ENCODE measurements at places on chromosomes 1 and 21. TPM values are rescaled to one million over a fixed set of nuclear protein-coding genes. Genes with fewer than 3 reads are reported as not detected.

AGMAT gene
- 2.6 TPM for total RNA-seq

DNA sequence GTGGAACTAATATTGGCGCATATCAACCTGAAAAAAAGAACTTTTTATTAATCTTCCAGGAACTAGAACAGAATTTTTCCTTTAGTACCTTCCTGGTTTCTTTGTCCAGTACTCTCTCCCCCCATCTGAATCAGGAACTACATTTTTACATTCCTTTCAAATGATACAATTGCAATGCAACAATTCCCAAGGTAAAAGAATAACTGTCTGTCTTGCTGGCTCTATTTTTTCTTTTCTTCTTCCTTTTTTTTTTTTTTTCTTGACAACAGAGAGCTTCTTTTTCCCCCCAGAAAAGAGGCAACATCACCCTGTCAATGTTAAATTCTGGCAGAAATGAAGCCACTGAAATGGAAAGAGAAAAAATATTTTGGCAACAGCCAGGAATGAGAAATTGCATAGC is 4.5 kb upstream of the CD101 start:
- no peak for DNase-seq

GRCh38 chr1:154557248-154557938 is 1.1 kb downstream of the UBE2Q1 start:
- no peak for DNase-seq

GRCh38 chr1:12157366-12158231 is 9.2 kb upstream of the TNFRSF1B start:
- no peak for DNase-seq

TTC3 gene
- total RNA-seq, result 270 TPM

COL11A1 gene
- total RNA-seq, result 19.6 TPM

GRCh38 chr1:33392639-33393038 is 38.3 kb downstream of the PHC2 start:
- peak; percentile 83 for DNase-seq

LHX8 gene
- not detected for total RNA-seq

DNA sequence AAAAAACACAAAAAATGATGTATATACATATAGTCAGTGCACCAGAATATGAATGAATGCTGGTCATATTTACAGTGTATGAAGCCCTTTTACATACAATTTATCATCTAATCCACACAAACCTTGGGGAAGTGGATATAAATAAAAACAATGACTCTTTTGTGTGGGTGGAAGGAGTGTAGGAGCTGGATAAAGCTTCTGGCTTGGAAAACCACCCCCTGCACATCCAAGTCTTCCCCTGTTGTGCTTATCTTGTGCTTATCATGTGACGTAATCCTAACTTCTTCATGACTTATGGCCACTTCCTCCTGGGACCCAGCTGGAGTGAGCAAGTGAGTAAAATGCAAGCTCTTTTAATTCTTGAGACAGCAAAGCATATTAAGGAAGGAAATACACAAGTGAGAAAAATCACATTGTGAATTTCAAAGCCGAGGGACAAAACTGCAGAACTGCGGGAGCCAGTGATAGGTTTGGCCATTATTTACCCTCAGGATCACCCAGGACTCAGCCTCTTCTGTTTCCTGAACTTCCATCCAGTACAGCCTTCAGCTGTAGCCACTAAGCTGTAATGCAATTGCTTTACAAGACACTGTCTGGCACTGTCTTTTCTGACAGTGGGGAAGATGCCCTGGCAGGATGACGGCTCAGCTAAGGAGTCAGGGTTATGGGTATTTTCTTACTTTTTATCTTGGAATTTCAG is 104.0 kb upstream of the PPM1J start:
- DNase-seq, result peak; percentile 85

- no peak for DNase-seq
Measured at GRCh38 chr1:26913389-26913753, 404 bp downstream of the NR0B2 start.

TDRD10 gene
- not detected for total RNA-seq

SAMSN1 gene
- 0.86 TPM for total RNA-seq

DNA sequence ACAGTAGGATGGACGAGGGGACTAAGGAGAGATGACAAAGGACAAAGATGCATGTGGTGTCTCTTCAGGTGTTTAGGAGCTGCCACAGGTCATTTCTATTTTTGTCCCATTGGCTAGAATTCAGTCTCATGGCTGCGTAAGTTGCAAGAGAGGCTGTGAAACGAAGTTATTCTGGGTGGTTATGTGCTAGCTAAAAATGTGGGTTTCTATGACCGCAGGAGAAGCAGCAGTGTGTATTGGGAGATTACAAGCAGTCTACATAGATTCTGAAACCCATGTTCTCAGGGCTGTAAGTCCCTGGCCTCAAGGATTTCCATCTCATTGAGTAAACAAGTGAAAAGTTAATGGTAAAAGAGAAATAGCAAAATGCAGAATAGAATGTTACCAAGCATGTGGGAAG is 110.7 kb downstream of the SPATA46 start:
- DNase-seq, result no peak

ZNF683 gene
- total RNA-seq, result not detected

ILF2 gene
- 213 TPM for total RNA-seq

GRCh38 chr21:25964015-25964414 is 206.6 kb downstream of the APP start:
- DNase-seq, result no peak

DNA sequence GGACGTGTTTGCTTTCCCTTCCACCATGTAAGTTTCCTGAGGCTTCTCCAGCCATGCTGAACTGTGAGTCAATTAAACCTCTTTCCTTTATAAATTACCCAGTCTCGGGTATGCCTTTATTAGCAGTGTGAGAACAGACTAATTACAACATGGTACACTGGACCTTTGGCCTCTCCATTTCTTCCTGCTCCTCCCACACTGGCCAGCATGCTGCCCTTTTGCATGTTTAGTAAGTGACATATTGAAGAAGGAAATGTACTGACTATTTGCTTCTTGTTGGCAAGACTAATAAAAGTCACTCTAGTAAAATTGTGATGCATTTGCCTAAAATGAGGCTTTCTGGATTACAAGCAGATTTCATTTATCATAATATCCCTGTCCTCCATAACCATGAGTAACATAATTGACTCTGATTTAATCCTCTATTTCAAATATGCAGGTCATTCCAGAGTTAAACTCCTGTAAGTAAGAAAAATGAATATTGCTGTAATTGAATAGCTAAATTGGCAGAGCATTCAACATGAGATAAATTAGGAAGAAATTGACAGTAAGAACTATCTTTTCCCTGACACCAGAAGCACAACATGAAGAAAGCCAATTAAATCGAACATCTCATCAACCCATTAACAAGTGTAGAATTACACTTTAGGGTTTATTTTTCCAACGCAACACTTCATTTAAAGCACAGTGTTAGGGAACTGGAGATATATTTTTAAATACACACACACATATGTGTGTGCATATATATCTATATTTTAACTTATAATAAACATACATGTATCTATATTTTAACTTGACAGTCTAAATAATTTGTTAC is 427.8 kb upstream of the ZP4 start:
- no peak for DNase-seq

GRCh38 chr21:45361033-45361997 is 43.6 kb upstream of the COL18A1 start:
- DNase-seq, result peak; percentile 35

DNA sequence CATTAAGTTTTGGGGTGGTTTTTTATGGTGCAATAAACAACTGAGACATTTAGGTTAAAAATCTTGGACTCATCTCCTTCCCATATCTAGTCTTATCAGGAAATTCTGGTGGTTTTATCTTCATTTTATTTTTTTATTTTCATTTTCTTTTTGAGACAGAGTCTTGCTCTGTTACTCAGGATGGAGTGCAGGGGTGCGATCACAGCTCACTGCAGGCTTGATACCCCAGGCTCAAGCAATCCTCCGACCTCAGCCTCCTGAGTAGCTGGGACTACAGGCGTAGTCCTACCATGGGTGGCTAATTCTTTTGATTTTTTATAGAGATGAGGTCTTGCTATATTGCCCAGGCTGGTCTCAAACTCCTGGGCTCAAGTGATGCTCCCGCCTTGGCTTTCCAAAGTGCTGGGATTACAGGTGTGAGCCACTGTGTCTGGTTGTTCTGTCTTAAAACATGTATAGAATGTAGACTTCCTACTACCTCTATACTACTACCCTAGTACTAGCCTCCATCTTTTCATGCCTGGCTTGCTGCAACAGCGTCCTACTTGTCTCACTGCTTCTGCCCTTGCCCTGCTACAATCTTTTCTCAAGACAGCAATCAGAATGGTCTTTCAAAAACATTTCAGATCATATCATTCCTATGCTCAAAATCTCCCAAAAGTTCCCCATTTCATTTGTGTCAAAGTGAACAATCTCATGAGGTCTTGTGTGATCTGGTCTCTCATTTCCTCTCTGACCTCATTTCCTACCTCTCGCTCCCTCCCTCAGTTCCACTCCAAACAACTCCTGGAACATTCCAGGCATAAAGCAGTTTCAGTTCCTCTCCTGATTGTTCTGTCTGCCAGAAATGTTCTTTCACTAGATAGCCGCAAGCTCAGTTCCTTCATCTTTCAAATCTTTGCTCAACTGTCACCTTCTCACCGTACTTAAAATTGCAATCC is 5.9 kb upstream of the FCGR2A start:
- DNase-seq, result no peak

ACTL8 gene
- not detected for total RNA-seq

GRCh38 chr1:90175490-90176167 is 180.7 kb downstream of the ZNF326 start:
- no peak for DNase-seq
